NCI-H446 (cell line): ENCODE measurements at places on chromosomes 3 and 15.
A peak's percentile ranks its signal among the peaks of the same experiment; 100 is the strongest.

GRCh38 chr15:32057876-32058425 lies 27.6 kb downstream of the CHRNA7 start:
- DNase-seq: no peak

DNA sequence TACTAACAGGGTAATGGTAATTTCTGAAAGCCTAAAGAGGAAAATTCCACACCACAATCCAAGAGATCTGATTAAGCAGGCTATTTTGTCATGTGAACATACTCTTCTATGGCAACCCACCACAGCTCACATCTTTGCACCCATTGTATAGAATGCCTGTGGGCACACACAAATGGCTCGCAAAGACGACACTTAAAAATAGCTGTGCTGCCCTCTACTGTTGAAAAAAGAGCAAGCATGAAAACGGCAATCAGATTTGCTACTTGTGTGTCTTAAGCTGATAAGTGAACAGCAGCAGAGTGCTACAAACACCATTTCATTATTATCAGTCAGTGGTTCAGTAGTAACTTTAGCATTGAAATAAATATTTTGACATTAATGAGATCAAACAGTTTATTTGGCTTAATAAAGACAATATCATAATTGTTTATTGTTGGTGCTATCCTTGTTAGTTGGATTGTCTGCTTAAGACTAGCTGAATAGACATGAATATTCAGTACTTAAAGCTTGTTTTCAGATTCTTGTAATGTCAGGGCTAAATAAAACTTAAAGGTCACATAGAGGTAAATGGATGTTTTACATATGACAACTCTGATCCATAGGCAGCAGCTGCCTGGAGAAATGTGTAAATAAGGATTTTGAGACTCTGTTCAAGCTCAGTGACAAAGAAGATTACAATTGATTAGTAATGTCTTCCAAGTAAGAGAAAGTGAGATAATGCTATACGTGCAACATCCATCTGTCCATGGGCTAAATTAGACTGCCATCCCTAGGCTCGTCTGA lies 199.1 kb downstream of the LRRN1 start:
- DNase-seq: peak; percentile 6

DNA sequence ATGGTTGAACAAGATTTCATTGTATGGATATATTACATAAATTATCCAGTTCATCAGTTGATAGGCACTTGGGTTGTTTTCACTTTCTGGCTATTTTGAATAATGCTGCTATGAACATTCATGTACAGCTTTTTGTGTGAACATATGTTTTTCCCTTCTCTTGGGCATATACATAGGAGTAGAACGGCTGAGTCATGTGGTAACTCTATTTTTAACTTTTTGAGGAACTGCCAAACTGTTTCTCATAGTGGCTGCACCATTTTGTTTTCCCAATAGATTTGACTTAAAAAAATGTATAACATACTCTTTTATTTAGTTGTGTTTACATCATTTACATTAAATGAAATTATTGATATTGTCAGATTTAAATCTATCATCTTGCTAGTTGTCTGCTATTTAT lies 28.8 kb upstream of the RFX7 start:
- no peak for DNase-seq

- DNase-seq: no peak
Observed at GRCh38 chr3:184742676-184743135, 30.8 kb upstream of the MAGEF1 start.

- no peak for DNase-seq
Observed at GRCh38 chr15:41501191-41501917, 7.7 kb downstream of the ITPKA start.

DNA sequence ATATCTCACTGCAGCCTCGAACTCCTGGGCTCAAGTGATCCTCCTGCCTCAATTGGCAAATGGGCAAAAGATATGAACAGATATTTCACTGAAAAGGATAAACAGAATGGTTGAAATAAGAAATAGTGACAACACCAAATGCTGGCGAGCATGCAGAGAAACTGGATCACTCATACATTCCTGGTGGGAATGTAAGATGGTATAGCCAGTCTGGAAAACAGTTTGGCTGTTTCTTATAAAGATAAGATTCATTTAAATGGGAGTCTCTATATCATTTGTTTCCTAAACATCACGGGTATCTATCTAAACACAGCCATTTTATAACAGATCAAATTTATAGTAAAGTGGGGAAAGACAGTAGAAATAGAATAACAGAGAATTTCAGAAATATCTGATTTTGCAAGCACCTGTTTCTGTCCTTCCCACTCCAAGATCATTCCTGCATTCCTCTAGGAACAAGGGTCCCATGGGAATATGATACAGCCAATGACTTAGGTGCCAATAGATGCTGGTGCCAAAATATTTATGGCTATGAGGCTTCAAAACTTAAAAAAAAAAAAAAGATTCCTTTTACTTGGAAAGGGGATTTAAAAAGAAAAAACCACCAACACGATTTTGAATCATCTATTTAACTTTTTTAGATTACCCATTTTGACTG lies 9.9 kb upstream of the TFDP2 start:
- DNase-seq: peak; percentile 17

GRCh38 chr3:133711013-133711412 lies 35.2 kb upstream of the TF start:
- no peak for DNase-seq

DNA sequence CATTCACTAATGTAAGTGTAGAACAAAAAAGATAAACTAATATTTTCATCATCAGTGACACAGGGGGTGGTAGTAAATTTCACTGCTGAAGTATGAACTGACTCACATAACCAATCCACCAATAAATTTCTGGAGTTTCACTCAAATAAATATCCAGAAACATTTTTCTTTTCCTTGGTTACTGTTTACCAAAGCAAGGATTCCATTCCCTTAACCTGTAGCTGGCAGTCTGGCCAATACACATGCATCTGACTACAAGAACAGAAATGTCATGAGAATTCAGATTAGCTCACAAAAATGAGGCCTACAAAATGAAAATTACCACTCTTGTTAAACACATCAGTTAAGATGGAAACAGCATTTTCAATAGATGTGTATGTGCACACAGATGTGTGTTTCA lies 80.3 kb downstream of the STAG1 start:
- DNase-seq: no peak
